Activated CD8-positive, alpha-beta T cell treated with anti-CD3 and anti-CD28 coated beads for 36 hours (primary cell): ENCODE measurements at places on chromosomes 6 and 20. TPM values are rescaled to one million over a fixed set of nuclear protein-coding genes. Genes with fewer than 3 reads are reported as not detected.

WASF1 gene
- 4.6 TPM for total RNA-seq

ZC2HC1B gene
- not detected for total RNA-seq

RIMS1 gene
- not detected for total RNA-seq

GRCh38 chr6:26536571-26537159 lies 1.5 kb upstream of the HMGN4 start:
- H3K27ac ChIP-seq, result peak overlapping the region; percentile 99
- peaks cover 54% of the 10 kb centered on the region for H3K4me1 ChIP-seq
- peaks cover 29% of the 10 kb centered on the region for H3K36me3 ChIP-seq
- peak overlapping the region; percentile 95 for H3K4me3 ChIP-seq
- peak; percentile 79 for DNase-seq

DNA sequence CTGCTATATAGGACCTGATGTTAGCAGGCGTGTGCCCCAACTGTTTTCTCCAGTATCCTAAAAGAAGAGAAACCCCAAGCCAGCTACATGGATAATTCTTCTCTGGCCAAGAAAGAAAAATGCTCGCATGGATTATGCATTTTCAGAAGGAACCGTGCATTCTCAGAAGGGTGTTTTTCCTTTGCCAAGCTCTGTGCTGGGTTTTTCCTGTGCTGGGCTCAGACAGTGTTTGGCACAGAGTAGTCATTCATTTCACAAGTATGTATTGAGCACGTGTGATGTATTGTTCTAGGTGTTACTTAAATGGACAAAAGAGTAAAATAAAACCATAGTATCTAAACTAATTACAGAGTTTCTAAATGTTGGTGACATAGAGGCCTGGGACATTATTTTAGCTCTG lies 62.7 kb upstream of the ZNF133 start:
- no peaks in the 10 kb centered on the region for H3K4me1 ChIP-seq
- DNase-seq, result no peak
- H3K4me3 ChIP-seq, result no peak overlapping the region
- H3K36me3 ChIP-seq, result no peaks in the 10 kb centered on the region
- H3K27ac ChIP-seq, result no peak overlapping the region
- H3K27me3 ChIP-seq, result no peaks in the 10 kb centered on the region

DNA sequence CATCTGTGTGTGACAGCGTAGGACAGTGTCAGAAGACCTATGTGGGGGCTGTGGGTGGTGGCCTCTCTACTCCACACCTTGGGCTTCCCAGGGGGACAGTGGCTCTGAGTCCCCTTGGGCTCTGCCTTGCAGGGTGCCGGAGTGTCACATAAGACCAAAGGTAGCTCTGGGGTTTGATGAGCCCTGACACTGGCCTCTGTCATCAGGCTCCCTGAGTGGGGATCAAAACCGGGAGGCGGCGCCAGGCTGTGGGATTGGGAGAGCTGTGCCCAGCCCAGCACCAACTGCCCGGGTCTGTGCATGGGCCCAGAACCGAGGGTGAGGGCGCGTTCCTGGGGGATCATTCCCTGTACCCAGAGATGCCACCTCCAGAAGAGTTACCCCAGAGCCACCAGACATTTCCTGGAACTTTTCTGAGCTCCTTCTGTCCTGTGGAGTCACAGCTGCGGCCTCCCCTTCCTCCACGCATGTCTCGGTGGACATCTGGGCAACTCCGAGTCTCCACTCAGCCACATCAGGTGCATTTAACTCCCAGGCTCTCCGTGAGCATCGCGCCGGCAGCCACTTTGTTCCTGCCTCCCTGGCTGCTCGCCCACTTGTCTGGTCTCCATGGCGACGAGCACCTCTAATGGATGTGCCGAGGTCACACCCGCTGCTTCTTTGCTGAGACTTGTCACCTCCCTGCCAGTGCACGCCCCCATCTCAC lies 94.7 kb downstream of the TMEM242 start:
- H3K36me3 ChIP-seq, result no peaks in the 10 kb centered on the region
- H3K27ac ChIP-seq, result no peak overlapping the region
- H3K4me3 ChIP-seq, result no peak overlapping the region
- no peak for DNase-seq
- H3K27me3 ChIP-seq, result peaks cover 16% of the 10 kb centered on the region
